Renal cortex interstitium (tissue), 15 donors: ENCODE measurements at places on chromosomes 12 and 14.
A peak's percentile ranks its signal among the peaks of the same experiment; 100 is the strongest.

GRCh38 chr12:130748786-130749185, 32.7 kb upstream of the RIMBP2 start:
- DNase-seq = no peak

DNA sequence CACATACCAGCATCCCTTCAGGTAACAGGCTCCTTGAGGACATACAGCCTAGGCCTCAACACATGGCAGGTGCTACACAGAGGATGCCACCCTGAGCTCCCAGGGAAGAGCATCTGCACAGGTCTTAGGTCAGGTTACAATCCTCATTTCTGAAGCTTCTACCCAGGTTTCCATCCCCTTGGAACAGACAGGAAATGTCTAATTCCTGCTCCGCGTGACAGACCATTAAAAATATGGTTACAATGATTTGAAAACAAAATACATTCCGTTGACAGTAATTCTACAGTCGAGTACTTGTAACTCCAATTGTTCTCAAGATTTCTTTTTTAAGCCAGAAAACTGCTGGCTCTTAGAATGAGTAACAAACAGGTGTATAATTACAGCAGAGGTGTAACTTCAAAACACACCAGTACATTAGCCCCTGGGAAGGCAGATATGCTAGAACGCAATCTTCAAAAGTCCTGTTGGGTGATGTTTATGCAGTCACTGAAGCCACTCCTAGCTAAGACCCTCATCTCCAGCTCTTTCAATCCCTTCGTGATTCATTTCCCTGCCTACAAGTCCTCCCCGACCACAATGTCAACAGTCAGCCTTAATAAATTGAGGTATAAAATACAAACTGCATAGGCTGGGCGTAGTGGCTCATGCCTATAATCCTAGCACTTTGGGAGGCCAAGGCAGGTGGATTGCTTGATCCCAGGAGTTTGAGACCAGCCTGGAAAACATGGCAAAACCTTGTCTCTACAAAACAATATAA, 11.6 kb downstream of the SETD3 start:
- DNase-seq = no peak

GRCh38 chr12:26274441-26275312, 79.3 kb downstream of the SSPN start:
- DNase-seq = no peak

GRCh38 chr14:51357250-51357649, 117.2 kb downstream of the TMX1 start:
- no peak for DNase-seq

GRCh38 chr12:1481906-1482305, 112.5 kb downstream of the FBXL14 start:
- no peak for DNase-seq

- no peak for DNase-seq
These were observed 55.3 kb upstream of the AMN1 start for GRCh38 chr12:31783996-31784645.

DNA sequence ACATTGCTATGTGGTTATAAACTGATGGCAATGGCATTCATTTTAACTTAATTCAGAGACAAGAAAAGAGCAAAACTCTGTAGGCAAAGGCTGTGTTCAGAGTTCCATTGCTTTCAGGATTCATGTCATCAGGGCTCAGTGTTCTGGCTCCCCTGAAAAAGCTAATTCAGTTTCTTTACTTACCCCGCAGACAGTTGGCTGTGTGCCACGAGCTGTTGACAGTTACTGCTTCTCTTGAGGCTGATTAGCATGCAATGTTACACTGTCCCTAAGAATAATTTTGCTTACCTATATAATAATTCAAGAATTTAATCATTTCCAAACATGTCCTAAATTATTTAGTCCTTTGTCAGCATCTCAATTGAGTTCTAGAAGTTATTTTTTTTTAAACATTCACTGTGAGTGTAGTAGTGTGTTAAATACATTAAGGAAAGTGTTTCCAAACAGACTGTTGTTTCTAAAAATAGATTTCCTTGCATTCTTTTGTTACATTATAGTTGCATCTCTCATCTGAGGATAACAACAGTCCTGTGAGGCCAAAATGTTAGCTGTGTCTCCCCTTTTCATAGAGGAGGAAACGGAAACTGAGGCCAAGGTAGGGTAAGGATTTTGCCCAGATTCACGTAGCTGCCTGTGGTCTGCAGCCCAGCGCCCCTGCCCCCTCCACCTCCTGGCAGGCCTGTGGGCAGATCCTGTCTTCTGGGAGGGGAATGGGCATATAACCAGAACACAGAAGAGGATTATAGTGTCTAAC, 98.6 kb downstream of the PELI2 start:
- DNase-seq = no peak

DNA sequence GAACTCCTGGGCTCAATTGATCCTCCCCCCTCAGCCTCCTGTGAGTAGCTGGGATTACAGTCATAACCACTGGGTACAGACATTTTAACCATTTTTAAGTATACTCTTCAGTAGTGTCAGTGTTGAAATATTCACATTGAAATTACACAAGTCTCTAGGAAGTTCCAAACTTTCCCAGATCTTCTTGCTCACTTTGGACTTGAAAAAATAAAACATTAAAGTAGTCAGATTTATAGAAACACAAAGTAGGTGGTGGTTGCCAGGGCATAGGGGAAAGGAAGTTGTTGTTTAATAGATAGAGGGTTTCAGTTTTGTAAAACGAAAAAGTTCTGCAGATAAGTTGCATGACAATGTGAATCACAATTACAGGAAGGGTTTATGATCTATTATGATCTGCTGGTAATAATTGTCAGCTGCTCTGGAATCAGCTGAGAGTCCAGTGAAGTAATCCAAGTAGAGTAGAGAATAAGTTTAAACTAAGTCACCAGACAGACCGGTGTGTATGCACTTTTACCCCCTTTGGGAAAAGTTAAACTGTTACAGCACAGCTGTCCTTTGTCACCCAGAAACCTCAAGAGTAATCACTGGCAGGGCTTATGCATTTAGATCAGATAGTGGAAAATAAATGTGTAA, 27.4 kb downstream of the PCNX1 start:
- no peak for DNase-seq

DNA sequence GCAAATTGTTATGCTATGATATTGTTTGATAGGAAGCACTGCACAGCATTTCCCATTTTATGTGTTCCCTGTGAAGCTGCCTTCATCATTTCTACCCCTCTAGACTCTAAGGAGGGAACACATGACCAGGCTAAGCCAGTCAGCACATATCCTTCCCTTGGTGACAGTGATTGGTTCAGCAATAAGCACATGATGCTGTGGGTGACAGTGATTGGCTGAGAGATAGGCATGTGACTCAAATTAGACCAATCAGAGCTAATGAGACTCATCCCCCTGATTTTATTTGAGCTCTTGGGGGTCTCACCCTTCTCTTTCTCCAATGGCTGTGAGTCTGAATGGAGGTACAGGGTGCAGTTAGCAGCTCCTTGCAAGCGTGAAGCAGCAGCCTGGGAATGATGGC, 195.2 kb downstream of the NUAK1 start:
- DNase-seq = no peak

- no peak for DNase-seq
These were observed 32.2 kb downstream of the RAN start for GRCh38 chr12:130904064-130904463.

DNA sequence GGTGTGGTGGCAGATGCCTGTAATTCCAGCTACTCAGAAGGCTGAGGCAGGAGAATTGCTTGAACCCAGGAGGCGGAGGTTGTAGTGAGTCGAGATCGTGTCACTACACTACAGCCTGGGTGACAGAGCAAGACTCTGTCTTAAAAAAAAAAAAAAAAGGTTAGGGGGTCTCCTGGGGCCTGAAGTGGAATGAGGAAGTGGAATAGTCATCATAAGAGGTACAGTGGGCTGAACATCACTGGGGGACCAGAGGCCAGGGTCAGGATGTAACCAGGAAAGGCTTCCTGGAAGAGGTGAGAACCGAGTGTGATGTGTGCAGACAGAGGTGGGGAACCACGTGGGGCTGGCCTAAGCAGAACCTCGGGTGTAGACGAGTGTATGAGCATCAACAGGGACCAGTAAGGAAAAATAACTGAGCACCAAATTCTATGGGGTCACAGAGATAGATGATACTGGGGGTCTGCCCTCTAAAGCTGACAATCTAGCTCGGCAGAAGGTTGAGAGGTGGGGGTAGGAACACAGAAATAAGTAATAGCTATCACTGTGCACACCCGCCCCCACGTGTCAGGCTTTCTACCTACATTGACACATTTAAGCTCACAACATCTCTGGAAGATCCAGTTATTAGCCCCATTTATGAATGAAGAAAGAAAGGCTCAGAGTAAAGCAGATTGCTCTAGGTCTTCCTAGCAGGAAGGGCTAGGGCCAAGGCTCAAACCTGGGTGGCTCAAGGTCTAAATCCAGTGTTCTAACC, 5.0 kb upstream of the COX6A1 start:
- DNase-seq = no peak

DNA sequence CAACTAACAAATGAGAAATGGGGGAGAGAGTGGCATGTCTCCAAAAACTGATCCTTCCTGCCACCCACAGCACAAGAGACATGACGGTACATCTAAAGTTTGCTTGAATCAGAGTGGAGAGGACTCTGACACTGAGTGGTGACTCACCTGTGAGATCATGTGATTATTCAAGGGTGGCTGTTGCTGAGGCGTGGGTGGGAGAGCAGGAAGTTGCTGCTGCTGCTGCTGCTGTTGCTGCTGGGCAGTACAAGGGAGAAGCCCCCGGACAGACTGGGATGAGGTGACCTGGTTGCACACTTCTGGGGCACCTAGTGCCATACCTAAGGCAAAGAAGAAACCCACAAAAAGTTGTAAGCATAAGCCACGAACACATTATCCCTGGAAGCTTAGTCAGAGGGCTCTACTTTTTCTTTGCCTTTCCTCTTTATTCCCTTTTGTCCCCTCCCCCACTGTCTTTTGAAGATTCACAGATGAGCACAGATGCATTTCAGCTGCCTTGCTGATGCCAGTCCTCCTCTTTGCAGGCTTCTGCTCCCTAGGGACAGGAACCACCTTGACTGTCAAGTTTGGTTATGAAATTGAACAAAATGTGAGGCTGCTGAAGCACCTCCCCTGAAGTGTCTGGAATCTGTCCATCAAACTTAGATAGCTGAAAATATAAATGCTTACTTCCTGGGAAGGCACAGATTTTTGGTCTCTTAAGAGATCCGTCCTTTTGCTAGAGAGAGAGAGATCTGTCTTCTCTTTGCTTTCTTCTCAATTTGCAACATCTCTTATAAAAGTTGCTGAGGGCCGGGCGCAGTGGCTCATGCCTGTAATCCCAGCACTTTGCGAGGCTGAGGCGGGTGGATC, 29.4 kb upstream of the STAC3 start:
- no peak for DNase-seq

DNA sequence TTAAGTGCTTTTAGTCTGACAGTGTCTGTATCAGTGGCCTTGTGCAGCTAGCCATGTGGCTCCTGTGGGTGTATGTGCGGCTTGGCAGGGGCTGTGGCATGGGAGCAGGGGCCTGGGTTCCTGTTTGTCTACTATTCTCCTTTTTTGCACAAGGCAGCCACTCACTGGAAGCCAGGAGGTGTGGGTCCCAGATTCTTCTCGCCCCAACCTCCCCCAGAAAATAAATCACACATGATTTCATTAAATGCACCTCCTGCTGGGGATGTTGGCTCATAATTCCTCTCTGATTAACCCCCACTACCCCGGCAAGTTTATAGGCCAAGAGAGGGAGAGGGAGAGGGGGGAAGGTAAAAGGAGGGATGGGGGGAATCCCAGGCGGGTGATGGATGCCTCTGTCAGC, 17.6 kb downstream of the CALCOCO1 start:
- no peak for DNase-seq

GRCh38 chr12:6428326-6428725, 16.4 kb upstream of the CD27 start:
- DNase-seq = no peak

DNA sequence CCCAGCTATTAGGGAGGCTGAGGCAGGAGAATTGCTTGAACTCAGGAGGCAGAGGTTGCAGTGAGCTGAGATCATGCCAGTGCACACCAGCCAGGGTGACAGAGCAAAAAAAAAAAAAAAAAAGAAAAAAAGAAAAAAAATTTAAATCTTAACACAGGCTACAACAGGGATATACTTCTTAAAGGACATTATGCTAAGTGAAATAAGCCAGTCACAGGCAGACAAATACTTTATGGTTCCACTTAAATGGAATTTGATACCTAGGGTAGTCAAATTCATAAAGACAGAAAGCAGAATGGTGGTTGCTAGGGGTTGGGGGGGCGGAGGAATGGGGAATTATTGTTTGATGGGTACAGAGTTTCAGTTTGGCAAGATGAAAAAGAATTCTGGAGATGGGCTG, 14.8 kb upstream of the PPTC7 start:
- no peak for DNase-seq

DNA sequence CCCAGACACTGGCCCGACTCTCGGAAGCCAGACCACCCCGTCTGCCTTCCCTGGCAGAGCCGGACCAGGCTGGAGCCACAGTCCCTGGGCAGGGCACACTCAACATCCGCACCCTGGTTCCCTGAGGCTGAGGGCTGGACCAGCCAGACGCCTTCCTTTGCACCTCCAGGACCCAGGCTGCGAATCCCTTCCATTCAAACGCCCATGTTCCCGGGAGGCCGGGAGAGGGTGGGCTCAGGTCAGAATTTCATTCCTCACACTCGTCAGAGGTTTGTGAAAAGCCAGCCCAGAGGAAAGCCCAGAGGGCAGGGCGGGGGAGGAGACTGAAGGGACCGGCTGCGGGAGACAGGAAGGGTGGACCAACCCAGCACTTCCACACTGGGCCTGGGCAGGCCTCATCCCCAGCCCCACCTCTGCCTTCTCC, 58.7 kb downstream of the LRRC74A start:
- no peak for DNase-seq

- peak; percentile 44 for DNase-seq
These were observed 74.3 kb upstream of the CPM start for GRCh38 chr12:69007101-69007854.

- no peak for DNase-seq
These were observed 58.3 kb upstream of the ARID2 start for GRCh38 chr12:45671254-45671653.

- no peak for DNase-seq
These were observed 122.4 kb upstream of the KRR1 start for GRCh38 chr12:75633789-75634188.

DNA sequence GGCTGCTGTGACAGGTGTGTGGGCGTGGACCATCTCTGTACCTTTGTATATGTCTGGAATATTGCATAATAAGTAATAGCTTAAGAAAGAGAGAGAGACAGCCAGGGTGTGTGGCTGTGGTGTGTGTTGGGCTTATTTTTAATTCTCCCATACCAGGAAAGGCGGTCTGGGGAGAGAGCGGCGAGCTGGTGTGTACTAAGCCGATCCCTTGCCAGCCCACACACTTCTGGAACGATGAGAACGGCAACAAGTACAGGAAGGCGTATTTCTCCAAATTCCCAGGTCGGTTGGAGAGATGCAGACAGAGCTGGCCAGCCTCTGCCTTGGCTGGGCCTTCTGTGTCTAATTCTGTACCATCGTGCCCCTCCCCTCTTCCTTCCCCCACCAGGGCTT, 63.9 kb downstream of the AACS start:
- DNase-seq = no peak

DNA sequence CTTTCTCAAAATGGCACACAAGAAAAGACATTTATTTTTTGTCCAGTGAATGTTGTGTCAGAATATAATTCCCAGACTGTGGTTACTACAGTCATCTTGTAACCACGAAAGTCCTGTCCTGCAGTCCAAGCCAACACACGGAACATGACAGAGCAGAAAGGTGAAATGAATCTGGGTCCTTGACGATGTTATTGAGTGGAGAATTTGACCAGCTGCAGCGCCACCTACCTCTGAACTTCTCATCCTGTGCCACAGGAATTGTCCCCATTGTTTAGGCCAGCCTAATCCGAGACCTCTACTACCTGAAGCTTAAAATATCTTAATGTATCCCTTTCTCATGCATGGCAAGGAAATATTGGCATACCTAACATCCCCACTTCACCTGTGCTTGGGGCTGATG, 64.1 kb upstream of the OTX2 start:
- no peak for DNase-seq

GRCh38 chr14:104421892-104422828, 157.4 kb upstream of the C14orf180 start:
- no peak for DNase-seq
